ENCODE measurements at places on chromosomes 12 and 14. TPM values are rescaled to one million over a fixed set of nuclear protein-coding genes. Genes with fewer than 3 reads are reported as not detected.

Gene AMHR2
- 0.36 TPM for total RNA-seq

Gene LRP1-AS
- total RNA-seq, result not detected

Gene AHNAK2
- total RNA-seq, result 2.5 TPM

Gene TAS2R43
- total RNA-seq, result not detected

DNA sequence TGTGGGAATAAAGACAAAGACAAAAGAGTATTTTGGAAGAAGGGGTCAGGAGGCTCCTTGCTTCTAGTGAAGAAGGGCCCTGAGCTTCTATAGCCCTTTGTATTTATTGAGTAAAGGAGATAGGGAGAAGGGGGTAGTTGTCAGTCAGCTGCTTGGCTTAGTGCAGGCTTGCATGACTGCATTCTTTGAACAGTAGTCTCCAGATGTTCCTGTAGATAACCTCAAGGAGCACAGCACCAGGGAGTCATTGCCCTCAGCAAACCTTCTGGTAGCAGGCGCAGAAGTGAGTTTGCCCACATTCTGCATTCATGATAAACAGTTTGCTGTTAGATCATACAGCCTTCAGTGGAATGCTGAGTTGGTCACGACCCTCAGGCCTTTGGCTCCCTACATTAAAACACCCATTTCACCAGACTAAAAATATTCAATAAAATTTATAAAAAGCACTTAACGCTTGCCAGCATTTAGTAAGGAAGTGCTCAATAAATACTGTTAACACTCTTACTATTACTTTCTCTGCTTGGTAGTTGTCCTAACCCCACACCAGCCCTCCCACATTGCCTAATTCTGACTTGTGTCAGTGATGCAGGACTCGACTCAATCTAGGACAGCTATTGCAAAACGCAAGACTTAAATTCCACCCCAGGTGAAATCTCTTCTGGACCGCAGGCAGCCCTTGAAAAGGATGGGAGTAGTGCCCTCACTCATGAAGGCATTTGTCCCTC is 3.0 kb upstream of the DHRS4 start:
- peaks cover under 1% of the 10 kb centered on the region for H3K36me3 ChIP-seq
- no peak for DNase-seq
- H3K27ac ChIP-seq, result no peak overlapping the region
- no peaks in the 10 kb centered on the region for H3K27me3 ChIP-seq
- H3K4me1 ChIP-seq, result peaks cover 29% of the 10 kb centered on the region

DNA sequence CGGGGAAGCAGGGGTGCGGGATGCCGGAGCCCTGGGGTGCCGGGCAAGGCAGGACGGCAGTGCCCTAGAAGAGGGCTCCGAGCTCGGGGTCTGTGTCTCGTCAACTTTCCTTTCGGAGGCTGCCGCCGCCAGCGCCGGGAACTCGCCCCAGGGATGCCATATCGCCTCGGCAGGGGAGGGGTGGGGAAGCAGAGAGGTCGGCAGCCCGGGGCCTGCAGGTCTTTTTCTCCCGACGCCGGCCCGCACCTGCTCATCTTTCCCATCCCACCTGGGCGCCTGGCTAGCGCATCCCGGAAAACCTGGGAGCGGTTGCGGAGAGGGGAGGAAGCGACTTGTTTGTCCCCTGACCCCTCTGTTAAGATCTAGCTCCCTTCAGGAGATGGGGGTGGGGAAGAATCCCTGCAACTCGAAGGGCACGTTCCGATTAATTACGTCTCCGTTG is 547 bp downstream of the CNTN1 start:
- no peaks in the 10 kb centered on the region for H3K36me3 ChIP-seq
- peak overlapping the region; percentile 58 for H3K4me3 ChIP-seq
- H3K4me1 ChIP-seq, result peaks cover 17% of the 10 kb centered on the region
- DNase-seq, result no peak

GRCh38 chr12:56271031-56271430 is 4.3 kb downstream of the COQ10A start:
- H3K4me1 ChIP-seq, result peaks cover 59% of the 10 kb centered on the region
- no peaks in the 10 kb centered on the region for H3K27me3 ChIP-seq
- peaks cover 70% of the 10 kb centered on the region for H3K36me3 ChIP-seq

DNA sequence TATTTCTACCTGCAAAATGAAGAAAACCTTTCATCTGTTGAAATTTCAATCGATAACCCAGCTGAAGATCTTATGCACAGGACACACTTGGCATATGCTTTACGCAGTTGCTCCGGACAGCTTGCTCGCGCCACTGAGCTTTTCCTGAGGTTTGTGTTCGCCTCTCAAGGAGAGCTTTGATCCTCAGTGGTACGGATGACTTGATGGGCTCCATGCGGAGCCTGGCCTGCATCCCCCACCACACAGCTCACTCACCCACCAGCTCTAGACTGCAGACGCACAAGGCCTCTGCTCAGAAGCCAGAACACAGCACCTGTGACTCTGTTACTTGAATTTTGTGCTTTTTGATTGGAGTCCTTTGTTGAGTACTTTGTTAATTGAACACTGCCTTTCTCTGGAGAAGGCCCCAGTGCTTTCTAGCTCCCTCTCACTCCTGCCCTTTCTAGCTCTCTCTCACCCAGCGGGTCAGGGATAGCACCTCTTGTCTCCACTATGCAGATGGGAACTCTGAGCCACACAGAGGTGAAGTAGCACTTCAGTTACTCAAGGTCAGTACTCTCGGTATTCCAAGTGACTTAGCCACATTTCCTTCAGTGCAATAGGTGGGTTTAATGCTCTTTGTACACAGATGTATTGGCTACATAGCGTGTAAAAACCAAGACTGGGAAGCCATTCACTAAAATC is 52.1 kb downstream of the TBC1D30 start:
- peaks cover 10% of the 10 kb centered on the region for H3K27me3 ChIP-seq
- H3K36me3 ChIP-seq, result no peaks in the 10 kb centered on the region
- no peak overlapping the region for H3K27ac ChIP-seq
- H3K4me3 ChIP-seq, result no peak overlapping the region
- DNase-seq, result no peak

DNA sequence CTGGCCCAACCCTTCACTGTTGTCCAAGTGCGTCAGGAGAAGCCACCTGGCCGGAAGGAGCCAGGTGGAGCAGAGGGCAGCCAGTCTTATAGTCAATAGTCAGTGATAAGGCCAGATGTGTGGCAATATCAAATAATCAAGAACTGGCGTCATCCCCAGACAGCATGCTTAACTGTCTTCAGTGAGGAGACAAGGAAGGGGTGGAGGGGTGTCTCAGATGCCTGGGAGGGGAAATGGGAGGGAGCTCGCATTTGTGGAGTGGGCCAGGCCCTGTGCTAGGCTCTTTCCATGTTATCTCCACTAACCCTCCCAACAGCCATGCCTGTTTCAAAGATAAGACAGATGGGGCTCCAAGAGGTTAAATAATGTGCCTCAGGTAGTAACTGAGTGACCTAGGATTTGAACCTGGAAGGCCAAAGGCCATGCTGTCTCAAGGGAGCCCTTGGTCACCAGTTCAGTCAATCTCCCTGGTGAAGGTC is 48.9 kb upstream of the FOS start:
- H3K4me3 ChIP-seq, result no peak overlapping the region
- H3K27me3 ChIP-seq, result no peaks in the 10 kb centered on the region
- no peak for DNase-seq

GRCh38 chr12:13052421-13052820 is 8.2 kb downstream of the FAM234B start:
- H3K36me3 ChIP-seq, result peaks cover 6% of the 10 kb centered on the region
- no peaks in the 10 kb centered on the region for H3K27me3 ChIP-seq
- H3K27ac ChIP-seq, result no peak overlapping the region
- no peak for DNase-seq
- H3K4me3 ChIP-seq, result no peak overlapping the region

DNA sequence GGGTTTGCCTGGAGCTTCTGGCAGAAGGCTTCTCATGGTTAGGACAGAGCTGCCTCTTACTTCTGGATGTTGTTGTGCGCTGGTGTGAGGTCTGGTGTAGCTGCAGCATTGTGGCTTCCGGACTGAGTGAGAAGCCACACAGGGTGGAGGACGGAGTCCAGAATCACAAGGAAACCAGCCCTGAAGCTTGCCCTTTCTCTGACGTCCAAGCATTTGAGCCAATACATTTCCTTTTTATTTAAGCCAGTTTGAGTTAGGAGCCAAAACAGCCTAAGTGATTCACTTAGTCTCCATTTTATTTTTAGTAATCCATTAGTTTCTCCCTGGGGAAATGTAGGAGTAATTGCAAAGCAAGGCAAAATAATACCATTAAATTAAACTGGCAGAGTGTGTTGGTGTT is 402.4 kb upstream of the RGS6 start:
- H3K27me3 ChIP-seq, result no peaks in the 10 kb centered on the region
- peaks cover 13% of the 10 kb centered on the region for H3K4me1 ChIP-seq
- no peak overlapping the region for H3K4me3 ChIP-seq
- peak overlapping the region; percentile 46 for H3K27ac ChIP-seq
